Cardiac atrium fibroblast (primary cell): ENCODE measurements at places on chromosomes 13 and 19. TPM values are rescaled to one million over a fixed set of nuclear protein-coding genes. Genes with fewer than 3 reads are reported as not detected.

The MAST1 gene
- total RNA-seq, result 0.32 TPM in 1 of 2 replicates, not detected in the other

The PSG2 gene
- total RNA-seq, result not detected in 2 replicates

The EPSTI1 gene
- 0.54 and 6.2 TPM in 2 replicates for total RNA-seq

The DLL3 gene
- 0.97 and 2.2 TPM in 2 replicates for total RNA-seq

The GPR12 gene
- total RNA-seq, result not detected in 2 replicates

The EXOC3L2 gene
- 0.18 and 1.1 TPM in 2 replicates for total RNA-seq

The VSIG10L gene
- total RNA-seq, result 0.18 and 0.49 TPM in 2 replicates

The ONECUT3 gene
- total RNA-seq, result not detected in 2 replicates

The FAM83E gene
- total RNA-seq, result 0.32 TPM in 1 of 2 replicates, not detected in the other

The RAB11B gene
- 22.6 and 44.9 TPM in 2 replicates for total RNA-seq

The ZNF573 gene
- total RNA-seq, result 5.5 and 11.7 TPM in 2 replicates

The KIR2DL1 gene
- total RNA-seq, result not detected in 2 replicates

The SLC8A2 gene
- total RNA-seq, result under 0.01 and 0.32 TPM in 2 replicates

The GIPR gene
- under 0.01 and 0.49 TPM in 2 replicates for total RNA-seq

The ATP4B gene
- not detected in 2 replicates for total RNA-seq

The B3GNT8 gene
- 1.8 and 7.6 TPM in 2 replicates for total RNA-seq

The PEAK3 gene
- total RNA-seq, result not detected in 2 replicates

The LHFPL6 gene
- 82.9 and 132 TPM in 2 replicates for total RNA-seq

The SIAH3 gene
- not detected in 2 replicates for total RNA-seq

The GPR18 gene
- total RNA-seq, result not detected in 2 replicates

The CRX gene
- not detected in 2 replicates for total RNA-seq

The NLRP11 gene
- total RNA-seq, result not detected in 2 replicates

The OR7A5 gene
- total RNA-seq, result not detected in 2 replicates

The ZNF90 gene
- 0.16 TPM in 1 of 2 replicates, not detected in the other for total RNA-seq

The EDNRB gene
- total RNA-seq, result 14.3 and 14.6 TPM in 2 replicates

The MYO1F gene
- total RNA-seq, result 0.18 and 0.49 TPM in 2 replicates

The KLK7 gene
- not detected in 2 replicates for total RNA-seq

The ZNF888 gene
- 1.6 and 1.9 TPM in 2 replicates for total RNA-seq

The SYCN gene
- total RNA-seq, result not detected in 2 replicates

The MTUS2 gene
- total RNA-seq, result not detected in 2 replicates
